ENCODE measurements at places on chromosomes 3 and 15.

DNA sequence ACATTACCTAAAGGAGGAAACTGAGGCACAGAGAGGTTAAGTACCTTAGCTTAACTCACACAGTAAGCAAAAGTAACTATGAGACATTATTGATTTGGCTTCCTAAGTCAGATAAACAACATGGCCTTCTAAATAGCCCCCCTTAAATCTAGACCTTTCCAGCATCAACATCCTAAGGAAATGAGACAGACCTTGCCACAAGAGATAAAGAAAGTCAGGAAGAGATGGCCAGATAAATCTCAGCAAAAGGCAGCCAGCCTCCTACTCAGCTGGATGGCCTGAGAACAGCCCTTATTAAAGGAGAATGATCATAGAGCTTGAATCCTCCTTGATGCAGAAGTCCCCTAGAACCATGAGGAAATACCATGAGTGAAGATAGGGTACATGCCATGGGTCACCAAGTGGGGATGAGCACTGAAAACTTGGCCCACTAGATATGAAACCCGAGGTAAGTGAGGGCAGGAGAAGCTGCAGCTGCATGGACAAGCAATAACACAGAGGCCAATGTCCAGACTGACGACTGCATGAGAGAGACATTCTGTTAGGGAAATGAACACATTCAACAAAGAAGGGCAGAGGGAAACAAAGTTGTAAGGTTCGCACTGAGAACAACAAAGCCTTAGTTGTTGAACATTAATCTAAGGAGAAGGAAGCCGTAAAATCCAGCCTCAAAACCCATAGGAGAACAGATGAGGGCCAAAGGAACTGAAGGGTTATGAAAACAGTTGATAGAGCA lies 69.6 kb downstream of the ZIC4 start:
- no peak for DNase-seq

DNA sequence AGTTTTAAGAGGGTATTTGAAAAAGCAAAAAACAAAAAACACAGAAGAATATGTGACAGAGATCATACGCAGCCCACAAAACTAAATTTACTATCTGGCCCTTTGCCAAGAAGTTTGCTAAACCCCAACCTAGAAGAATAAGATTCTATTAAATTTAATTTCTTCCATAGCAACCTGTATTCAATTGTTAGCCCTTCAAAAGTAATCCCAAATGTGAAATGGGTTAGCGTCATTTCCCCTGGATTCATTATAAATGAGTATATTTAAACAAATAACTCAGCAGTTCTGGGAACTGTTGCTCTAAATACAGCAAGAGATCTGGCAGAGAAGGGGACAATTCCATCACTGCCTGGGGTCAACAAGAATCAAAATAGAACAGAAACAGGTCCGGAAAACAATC lies 56.8 kb downstream of the CERS3 start:
- DNase-seq = no peak

GRCh38 chr3:32632533-32633265 lies 52.3 kb upstream of the CNOT10 start:
- no peak for DNase-seq

GRCh38 chr3:71266875-71267274 lies 316.7 kb downstream of the FOXP1 start:
- DNase-seq = no peak

- DNase-seq = peak; percentile 79
Measured at GRCh38 chr3:14522129-14522691, 17.9 kb downstream of the GRIP2 start.

DNA sequence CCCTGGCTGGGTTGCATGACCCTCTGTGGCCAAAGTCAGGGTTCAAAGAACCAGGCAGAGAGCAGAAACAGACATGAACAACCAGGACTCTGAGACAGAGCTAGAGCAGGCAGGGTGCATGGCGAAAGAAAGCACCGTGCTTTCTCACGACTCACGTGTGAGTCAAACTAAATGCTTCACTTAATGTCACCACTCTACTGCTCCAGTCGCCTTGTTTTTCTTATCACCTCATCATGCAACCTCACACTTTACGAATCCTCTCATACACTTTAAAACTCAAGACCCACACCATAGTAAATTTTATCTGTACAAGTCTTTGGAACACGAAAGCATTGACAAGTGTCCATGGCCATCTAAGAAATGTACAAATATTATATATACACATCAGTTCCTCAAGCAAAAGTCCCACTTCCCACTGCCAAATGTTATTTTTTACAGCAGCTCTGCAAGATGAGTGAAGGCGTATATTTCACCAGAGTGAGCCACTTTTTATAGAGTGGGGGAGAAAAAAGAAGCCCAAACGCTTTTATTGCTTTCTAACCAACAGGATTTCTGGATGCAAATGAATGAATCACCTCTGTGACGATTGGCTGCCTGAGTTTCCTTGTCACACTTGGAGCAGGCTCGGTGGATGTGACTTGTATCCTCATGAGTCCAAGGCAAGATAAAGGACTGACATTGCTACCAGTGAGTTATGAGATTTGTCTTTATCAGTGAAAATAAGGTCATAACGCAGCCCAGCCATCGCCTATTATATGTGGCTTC lies 16.0 kb upstream of the MEGF11 start:
- no peak for DNase-seq

GRCh38 chr3:105747060-105747541 lies 121.7 kb downstream of the CBLB start:
- no peak for DNase-seq

DNA sequence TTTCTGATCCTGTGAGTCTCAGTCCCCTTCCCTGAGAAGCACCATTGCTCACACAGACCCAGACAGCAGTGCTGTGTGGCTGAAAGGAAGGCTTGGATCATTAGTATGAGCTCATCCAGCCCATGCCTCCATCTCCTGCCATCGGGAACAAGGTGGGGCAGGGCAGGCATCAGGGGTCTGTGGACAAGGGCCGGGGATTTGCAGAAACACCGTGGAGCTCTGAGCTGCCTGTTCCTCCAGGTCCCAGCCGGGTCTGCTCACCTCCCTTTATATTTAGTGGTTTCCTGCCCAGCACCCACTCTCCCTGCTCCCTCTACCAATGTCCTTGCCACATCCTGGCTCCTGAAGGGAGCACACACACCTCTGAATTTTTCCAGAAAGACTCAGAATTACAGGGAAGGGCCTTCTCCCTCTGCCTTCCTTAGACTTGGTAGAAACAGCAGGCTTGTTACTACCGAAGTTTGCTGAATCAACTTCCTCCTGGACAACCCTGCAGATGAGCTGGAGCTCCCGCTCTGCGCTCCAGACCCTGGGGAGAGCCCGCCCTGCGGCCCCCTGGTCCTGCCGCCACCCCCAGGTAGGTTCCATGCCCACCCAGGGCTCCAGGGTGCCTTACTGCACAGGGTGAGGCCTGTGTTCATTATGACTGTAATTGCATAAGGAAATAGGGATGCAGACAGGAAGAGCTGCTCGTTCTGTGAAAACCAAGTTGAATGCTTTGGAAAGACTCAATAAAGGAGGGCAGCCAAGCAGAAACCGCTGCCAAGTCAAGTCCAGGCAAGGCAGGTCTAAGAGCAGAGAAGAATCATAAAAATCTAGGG lies 128.1 kb downstream of the NSMCE3 start:
- DNase-seq = peak; percentile 43

DNA sequence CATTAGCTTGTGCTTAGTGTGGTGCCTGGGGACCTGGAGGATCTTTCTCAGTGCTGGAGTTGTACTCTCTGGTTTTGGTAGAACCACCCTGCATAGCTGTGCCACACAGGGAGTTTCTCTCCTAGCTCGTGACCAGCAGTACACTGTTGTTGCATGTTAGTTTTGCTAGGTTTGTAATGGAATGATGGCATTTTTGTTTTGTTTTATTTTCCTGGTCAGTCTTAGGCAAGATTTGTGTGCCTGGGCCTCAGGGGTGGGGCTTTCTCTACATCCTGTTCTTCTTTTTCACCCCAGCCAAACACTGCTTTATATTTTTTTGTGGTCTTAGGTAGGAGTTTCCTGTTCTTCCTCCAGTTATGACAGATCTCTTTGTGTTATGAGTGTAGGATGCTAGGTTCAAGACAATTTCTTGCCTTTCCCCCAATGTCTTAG lies 534.5 kb upstream of the KCNMB2 start:
- DNase-seq = no peak

- DNase-seq = no peak
Measured at GRCh38 chr3:151289445-151289844, 11.1 kb upstream of the P2RY14 start.

- no peak for DNase-seq
Measured at GRCh38 chr3:152365766-152366593, 97.3 kb downstream of the MBNL1 start.

DNA sequence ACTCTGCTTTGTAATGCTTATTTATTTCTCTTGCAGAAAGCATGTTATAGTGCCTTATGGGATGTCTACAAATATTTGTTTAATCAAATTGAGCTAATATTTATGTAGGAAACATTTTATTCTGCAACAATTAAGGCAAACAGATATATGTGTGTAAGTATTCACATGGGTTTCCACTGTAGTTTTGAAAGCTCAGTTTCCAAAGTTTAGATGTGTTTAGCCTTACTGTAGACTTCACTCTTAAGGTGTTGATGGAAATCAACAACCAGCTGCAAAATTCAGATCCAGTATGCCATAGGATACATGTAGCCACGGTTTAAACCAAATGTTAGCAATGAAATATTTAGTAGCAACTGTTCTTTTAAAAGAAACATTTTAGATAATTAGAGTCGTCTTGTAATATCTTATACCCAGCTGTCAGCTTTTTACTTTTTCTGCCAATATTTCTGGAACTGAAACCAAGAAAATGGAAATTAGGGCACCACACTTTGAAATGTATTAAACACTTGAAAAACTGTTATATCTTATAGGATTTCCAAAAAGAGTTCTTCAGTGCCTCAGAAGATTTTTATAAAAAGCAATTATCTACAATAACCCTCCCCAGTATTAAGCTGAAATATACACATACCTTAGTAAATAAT lies 18.5 kb downstream of the PIK3CA start:
- DNase-seq = no peak

DNA sequence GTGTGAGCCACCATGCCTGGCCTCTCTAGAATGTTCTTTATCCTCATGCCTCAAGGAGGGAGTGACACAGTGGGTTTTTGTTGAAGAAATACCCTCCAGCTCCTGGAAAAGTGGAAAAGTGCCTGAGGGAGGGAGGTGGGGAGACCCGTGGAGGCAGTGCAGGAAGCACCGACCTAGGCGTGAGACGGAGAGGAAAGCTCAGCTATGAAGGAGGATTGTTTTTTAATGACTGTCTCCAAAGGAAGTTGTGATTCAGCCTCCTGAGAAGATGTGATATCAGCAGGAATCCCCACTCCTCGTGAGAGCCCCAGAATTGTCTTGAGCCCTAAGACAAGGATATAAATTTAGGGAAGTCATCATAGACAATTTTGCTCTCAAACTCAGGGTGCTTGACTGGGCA lies 21.7 kb downstream of the RPLP1 start:
- DNase-seq = no peak

GRCh38 chr3:178671377-178671776 lies 135.1 kb downstream of the KCNMB2 start:
- no peak for DNase-seq

DNA sequence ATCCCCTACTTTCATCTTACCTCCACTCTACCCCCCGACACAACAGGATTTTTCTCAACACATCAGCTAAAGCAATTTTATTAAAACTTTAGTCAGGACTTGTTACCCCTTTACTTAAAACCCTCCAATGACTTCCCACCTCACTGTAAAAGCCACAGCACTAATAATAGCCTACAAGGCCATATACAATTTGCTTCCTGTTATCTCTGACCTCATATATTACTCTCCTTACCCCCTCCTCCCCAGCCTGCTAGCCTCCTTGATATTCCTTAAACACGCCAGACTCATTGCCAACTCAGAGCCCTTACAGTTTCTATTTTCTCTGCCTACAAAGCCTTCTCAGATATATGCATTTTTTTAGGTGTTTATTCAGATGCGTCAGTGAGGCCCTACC lies 54.4 kb downstream of the DCUN1D1 start:
- no peak for DNase-seq

GRCh38 chr3:174784206-174784934 lies 74.8 kb upstream of the NAALADL2 start:
- DNase-seq = no peak

DNA sequence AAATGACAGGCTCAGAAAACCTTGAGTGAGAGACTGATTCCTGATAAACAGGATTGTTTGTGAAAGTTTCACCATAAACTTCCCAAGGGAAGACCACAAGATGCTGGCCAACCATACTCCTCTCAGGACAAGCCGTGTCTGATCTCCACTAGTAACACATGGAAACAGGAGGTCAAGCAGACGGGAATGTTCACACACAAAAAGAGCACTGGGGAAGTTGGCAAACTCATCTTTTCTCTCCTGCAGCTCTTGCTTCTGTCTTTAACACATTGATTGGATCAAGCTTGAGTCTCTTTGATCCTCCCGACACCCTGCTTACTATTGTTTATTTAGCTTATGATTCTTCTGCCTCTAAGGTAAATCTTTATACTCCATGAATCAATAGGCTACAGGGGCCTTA lies 713.5 kb downstream of the PDCD6IP start:
- no peak for DNase-seq

GRCh38 chr3:188279502-188280335 lies 125.8 kb downstream of the LPP start:
- no peak for DNase-seq

DNA sequence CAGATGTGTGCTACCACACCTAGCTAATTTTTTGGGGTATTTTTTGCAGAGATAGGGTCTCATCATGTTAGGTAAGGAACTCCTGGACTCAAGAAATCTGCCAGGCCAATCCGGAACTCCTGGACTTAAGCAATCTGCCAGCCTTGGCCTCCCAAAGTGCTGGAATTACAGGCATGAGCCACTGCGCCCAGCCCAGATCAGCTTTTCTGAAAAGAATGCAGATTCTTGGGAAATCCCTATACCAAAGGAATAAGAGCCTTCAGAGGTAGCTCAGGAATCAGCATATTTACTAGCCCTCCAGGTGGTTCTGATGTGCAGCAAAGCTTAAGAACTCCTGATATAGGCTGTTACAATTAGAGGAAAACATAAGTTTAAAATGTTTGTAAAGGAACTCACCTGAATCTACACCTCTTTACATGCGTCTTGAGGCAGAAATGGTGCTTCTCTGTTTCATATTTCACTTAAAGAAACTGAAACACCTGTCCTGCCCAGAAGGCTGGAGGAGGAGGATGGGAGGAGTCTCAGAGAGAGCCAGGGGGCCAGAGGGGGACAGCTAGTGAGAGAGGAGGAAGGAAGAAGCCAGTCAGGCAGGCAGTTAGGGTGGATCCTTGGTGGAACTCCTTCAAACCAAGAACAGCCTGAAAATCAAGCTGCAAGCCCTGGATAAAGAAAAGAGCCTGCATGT lies at the start of gene XCR1:
Gene XCR1 (minus strand): TSS at position 463 of the 685 bp plus-strand sequence. CDS start 5,536 bp downstream, outside the sequence.
- DNase-seq = no peak

GRCh38 chr3:169241991-169242707 lies 421.4 kb downstream of the MECOM start:
- DNase-seq = no peak

GRCh38 chr3:183583331-183584245 lies 28.1 kb upstream of the KLHL6 start:
- no peak for DNase-seq

GRCh38 chr3:2714834-2715233 lies 395.3 kb downstream of the IL5RA start:
- DNase-seq = no peak

DNA sequence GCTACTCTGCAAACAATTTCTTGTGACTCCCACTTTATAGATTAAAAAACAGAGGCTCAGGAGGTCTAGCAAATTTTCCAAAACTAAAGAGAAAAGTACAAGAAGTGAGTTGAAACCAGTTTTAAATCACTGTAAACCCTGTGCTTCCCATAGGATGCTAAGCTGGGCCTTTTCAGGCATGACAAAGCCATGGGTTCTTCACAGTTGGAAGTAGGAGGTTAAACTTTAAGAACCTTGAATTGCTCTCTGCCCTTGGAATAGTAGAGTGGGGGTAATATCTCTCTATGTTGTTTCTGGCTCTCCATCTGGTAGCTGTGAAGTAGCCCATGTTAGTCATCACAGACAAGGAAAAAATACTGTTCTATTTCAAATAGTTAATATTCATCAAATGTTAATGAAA lies 193.6 kb upstream of the SATB1 start:
- no peak for DNase-seq
